ENCODE measurements at places on chromosomes 5 and 9.
A peak's percentile ranks its signal among the peaks of the same experiment; 100 is the strongest.

DNA sequence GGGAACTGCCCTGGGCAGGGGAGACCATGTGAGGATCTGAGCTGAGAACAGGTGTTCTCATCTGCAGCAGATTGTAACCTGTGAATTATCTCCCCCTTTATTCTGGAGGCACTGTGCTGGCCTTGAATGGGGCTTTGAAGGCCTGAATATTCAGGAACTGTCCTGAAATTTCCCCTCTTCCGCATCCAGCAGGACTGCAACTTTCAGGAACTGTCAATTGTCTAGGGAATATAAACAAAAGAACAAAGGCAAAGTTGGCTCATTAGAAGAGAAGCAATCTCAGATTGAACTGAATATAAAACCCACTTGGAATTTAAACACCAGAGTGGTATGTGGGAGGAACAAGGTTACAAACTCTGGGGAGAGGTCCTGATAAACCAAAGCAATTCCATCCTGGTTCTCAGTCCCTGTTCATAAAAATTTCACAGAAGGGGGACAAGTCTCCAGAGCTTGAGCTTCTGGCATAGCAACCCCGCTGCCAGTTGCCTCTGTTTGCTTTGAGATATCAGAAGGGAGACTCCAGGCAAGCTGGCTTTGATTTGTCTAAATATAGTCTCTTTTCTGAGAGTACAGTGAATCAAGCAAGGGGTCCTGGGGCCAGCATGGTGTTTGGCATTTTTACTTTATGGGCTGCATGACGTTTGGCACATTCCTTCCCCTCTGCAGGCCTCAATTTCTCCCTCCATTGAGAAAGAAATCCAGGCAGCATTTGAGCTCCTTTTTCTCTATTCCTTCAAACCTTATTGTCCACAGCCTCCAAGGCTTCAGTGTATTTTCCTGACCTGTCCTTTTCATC lies 47.5 kb downstream of the ADRB2 start:
- DNase-seq: no peak

DNA sequence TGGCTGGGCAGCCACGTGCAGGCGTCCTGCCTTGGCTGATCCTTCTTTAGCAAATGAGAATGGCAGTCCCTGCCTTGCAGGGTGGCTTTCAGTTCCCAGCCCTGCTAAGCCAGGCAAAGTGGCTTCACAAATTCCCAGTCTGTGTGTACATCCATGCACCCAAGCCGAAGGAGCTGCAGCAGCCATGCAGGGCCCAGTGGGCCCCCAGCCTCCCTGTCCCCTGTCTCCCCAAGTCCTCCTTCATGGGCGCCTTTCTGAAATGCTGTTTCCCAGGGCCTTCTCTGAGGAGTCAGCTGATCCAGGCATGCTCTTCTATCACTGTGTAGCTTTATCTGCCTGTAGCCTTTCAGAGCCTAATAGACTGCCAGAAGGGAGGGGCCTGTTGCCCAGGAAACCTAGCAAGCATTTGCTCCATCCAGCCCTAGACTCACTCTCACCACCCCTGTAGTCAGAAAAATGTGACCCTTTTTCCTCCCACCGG lies 47.4 kb upstream of the SHC3 start:
- no peak for DNase-seq

DNA sequence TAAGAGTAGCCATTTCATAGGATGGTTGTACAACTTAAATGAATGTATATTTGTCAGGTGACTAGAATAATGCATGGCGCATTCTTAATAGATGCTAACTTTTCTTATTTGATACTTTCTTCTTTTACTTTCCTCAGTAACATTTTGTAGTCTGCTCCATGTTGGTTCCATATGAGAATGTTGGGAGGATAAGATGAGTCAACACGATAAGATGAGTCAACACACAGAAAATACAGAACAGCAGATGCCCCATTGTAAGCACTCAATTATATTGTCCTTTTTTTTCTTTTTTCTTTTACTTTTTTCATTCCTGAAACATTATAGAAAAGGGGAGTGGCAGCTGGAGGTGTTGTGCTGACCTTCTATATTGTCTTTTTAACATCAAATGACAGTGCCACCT lies 92.3 kb upstream of the SPATA31C2 start:
- DNase-seq: no peak

- no peak for DNase-seq
Observed at GRCh38 chr5:151284392-151284967, 19.1 kb downstream of the SLC36A3 start.

GRCh38 chr9:131578021-131578420 lies 32.7 kb downstream of the PRRT1B start:
- no peak for DNase-seq

GRCh38 chr5:88979726-88980125 lies 96.7 kb upstream of the MEF2C start:
- DNase-seq: no peak

- DNase-seq: no peak
Observed at GRCh38 chr5:11555171-11555570, 349.1 kb downstream of the CTNND2 start.

DNA sequence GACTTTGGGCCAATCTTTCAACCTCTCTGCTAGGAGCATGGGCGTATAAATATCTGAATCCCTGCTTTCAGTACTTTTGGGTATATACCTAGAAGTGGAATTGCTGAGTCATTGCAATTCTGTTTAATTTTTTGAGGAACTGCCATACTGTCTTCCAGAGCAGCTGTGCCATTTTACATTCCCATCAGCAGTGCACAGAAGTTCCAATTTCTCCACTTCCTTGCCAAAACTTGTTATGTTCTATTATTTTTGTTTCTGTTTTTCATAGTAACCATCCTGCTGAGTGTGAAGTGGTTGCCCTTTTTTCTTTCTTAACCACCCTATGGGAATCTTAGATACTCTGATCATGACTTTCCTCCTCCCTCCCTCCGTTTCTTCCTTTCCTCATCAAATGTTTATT lies 11.1 kb upstream of the CCIN start:
- DNase-seq: no peak

GRCh38 chr9:106649664-106650063 lies 213.3 kb upstream of the ZNF462 start:
- DNase-seq: no peak

DNA sequence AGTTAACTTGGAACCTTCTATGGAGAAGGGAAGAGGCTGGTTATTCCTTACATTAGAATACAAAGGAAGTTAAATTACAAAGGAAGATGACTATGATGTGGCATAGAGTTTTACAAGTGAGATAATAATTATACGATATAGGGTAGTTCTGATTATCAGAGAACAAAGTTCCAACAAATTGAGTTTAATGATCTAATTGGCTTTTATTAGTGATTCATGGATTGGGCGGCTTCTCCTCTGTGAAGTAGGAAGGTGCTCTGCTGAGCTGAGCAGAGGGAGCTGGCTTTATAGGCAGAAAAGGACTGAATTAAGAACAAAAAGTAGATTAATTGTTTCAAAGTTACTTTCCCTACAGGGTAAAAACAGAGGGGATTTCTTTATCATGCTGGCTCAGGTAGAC lies 49.7 kb downstream of the PARP8 start:
- DNase-seq: no peak

DNA sequence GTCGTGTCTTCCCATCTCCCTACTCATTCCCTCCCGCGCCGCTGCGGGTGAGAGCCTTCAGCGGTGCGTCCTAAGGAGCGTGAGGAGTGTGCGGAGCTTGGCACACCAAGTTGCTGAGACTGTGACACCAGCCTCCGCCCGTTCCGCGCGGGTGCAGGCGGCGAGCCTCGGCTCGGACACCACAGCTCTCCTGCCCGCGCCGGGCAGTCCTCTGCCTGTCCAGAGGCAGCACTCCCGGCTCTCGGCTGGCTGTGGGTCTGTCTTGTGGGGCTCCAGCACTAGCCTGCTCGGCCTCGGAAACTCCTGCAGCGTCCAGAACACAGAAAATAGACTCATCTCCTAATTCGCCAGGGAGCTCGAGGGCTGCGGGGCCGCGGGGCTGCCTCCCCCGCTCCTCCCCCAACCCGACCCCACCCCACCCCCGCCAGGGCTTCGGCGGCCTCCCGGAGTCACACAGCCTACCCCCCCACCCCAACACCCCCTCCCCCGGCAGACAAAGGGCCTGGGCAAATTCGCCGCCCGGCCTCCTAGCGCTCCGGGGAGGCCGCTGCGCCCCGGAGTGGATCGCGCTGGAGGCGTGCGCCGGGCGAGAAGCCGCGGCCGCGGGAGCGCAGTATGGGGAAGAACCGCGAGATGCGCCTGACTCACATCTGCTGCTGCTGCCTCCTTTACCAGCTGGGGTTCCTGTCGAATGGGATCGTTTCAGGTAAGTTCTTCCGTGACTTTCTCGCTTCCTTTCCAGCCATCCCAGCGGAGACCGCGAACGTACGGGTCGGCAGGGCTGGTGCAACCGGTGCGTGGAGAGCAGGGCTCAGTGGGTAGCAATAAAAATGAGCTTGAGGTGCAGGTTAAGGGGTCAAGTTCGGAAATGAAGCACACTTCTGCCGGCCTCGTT lies at the start of gene ADAMTS19:
TSS of gene ADAMTS19 (plus strand) at position 522 of the 895 bp plus-strand sequence. CDS start at position 616, 94 bp downstream.
- DNase-seq: no peak

- DNase-seq: no peak
Observed at GRCh38 chr9:101307051-101307450, 77.8 kb downstream of the BAAT start.

DNA sequence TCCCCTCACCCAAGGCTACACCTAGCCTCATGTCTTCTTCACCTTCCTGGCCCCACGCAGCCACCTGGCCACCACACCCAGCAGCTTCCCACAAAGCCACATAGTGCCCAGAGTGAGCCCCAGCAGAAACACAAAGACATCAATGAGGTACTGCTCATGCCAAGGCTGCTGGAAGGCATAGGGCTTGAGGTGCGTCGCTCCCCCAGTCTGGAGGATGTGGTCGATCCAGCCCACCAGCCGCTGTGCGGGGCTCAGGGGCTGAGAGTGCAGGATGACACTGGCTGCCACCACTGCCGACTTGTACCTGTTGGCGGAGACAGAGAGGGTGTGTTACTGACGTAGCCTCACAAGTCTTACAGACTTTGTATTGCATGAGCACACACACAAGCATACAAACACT lies 15.8 kb upstream of the CAPSL start:
- no peak for DNase-seq

DNA sequence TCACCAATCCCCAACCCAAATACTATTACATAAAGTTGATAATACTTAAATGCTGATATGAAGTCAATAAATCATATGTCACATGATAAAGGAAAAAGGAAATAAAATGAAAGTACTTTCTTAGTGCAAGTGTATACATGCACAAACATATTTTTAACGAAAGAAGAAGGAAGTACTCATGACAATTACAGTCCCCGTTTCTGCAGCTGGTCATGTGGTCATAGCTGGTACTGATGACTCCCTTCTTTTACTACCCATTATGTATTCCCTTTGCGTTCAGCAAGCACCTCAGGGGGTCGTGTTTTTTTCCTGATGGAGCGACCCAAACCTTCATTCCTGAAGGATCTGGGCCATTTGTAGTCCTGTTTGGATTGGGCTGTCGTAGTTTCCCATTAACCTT lies 27.3 kb downstream of the CENPP start:
- DNase-seq: no peak

DNA sequence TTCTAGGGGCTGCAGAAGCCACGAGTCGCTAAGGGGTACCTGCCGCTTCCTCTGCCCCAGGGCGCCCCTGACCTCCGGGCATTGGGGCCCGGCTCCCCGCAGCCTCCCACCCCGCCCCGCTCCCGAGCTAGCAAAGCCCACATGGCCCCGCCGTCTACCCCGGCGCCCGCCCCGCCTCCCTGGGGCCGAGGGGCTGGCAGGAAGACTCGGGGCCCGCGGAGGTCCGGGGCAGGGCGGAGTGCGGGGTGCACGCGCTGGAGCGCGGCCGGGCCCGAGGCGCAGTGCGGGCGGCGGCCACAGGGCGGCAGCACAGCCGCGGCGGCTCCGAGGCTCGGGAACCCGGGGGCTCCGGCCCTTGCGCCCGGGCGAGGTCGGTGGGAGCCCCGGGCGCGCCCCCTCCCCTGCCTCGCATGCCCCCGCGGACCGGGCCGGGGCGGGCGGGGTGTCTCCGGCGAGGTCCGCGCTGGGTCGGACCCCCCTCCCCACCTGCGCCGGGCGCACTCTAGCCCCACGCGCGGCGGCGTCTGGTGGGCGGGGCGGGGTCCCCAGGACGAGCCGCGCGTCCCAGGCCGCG lies 6.7 kb downstream of the NRARP start:
- DNase-seq: no peak

- no peak for DNase-seq
Observed at GRCh38 chr5:25619273-25619672, 974.5 kb upstream of the CDH10 start.

DNA sequence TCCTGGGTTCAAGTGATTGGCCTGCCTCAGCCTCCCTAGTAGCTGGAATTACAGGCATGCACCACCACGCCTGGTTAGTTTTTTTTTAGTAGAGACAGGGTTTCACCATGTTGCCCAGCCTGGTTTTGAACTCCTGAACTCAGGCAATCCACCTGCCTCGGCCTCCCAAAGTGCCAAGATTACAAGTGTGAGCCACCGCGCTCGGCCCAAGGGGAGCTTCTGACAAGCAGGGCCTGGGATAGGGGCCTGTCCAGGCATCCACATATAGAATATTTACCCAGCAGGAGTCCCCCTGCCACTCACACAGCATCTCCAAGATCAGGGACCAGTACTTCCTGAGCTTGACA lies 10.1 kb downstream of the IRF1 start:
- DNase-seq: no peak

- no peak for DNase-seq
Observed at GRCh38 chr9:93244510-93245436, 60.8 kb downstream of the WNK2 start.

GRCh38 chr5:120457839-120458507 lies 6.1 kb upstream of the PRR16 start:
- no peak for DNase-seq

GRCh38 chr9:8855046-8855445 lies 1055.5 kb upstream of the DMAC1 start:
- DNase-seq: no peak

- DNase-seq: no peak
Observed at GRCh38 chr5:135263022-135263668, 135.9 kb downstream of the MACROH2A1 start.

- DNase-seq: peak; percentile 6
Observed at GRCh38 chr9:19127871-19128500, 694 bp upstream of the PLIN2 start.

DNA sequence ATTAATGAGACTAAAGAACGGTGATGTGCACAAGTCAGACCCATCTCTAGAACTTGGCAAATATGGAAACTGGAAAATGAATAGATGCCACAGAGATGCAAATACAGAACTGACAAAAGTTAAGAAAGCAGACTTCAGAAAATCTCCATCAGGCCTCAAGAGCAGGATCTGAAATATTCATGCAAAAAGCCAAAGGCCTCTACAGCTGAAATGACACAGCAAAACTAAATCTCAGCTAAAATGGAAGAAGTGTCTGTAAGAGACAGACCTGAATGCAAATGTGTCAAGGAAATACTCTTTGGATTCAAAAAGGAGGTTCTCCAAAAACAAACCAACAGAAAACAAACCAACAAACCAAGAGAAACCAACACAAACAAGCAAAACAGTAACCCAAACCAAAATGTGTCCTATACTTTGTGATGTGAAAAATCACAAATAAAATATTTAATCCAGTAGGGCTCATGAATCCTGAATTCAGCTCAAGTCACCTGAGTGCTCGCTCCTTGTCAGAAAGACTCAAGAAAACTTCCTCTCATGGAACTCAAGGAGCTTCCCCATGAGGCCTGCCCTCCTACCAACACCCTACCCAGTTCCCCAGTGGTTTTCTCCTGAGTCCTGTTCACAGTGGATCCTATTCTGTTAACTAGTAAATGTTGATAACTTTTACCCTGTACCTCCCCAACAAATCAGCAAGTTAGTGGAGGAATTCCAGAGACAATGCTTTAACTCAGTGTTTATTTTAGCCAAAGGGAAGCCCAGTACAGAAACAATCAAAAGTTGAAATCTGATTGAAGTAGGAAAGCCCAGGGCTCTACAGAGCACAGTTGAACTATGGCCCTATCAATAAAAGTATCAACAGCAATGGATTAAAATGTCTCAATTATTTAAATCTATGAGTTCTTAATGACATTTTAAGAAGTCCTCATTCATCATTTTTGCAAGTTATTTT lies 14.6 kb downstream of the MRPS27 start:
- DNase-seq: no peak

All from activated T-helper 1 cell treated with anti-CD3 and anti-CD28 coated beads, Interleukin-2, amount 50 U/mL, for 16 hours (primary cell).